Activated CD4-positive, alpha-beta T cell treated with anti-CD3 and anti-CD28 coated beads, Interleukin-2, amount 10 ng/mL, durations not matched to agents 7 days and 5 days (primary cell): ENCODE measurements at places on chromosomes 11 and 22. TPM values are rescaled to one million over a fixed set of nuclear protein-coding genes. Genes with fewer than 3 reads are reported as not detected.

Gene MISFA
- total RNA-seq = 1.9 TPM

GRCh38 chr11:134050541-134051383 is 18.1 kb upstream of the JAM3 start:
- H3K36me3 ChIP-seq = no peaks in the 10 kb centered on the region
- DNase-seq = peak; percentile 77
- H3K4me1 ChIP-seq = peaks cover 14% of the 10 kb centered on the region
- peaks cover 22% of the 10 kb centered on the region for H3K27me3 ChIP-seq
- no peak overlapping the region for H3K27ac ChIP-seq

GRCh38 chr22:17387356-17387755 is 18.1 kb downstream of the CECR2 start:
- no peaks in the 10 kb centered on the region for H3K27me3 ChIP-seq
- no peaks in the 10 kb centered on the region for H3K36me3 ChIP-seq
- no peak overlapping the region for H3K27ac ChIP-seq
- no peak overlapping the region for H3K4me3 ChIP-seq
- DNase-seq = no peak
- H3K4me1 ChIP-seq = no peaks in the 10 kb centered on the region

- H3K4me3 ChIP-seq = no peak overlapping the region
- DNase-seq = no peak
- H3K27me3 ChIP-seq = peaks cover 16% of the 10 kb centered on the region
- H3K36me3 ChIP-seq = no peaks in the 10 kb centered on the region
- peaks cover 4% of the 10 kb centered on the region for H3K4me1 ChIP-seq
These were observed 80.6 kb upstream of the SYT13 start for GRCh38 chr11:45366619-45367190.

- no peak overlapping the region for H3K27ac ChIP-seq
- H3K4me1 ChIP-seq = no peaks in the 10 kb centered on the region
These were observed 19.1 kb downstream of the IRAG1 start for GRCh38 chr11:10674440-10674855.
